ENCODE measurements at places on chromosomes 4 and X.

- peak; percentile 1 for DNase-seq
Observed at GRCh38 chr4:153156263-153156662, 48.0 kb upstream of the TRIM2 start.

GRCh38 chr4:48178931-48179330 lies 44.9 kb upstream of the TXK start:
- no peak for DNase-seq

DNA sequence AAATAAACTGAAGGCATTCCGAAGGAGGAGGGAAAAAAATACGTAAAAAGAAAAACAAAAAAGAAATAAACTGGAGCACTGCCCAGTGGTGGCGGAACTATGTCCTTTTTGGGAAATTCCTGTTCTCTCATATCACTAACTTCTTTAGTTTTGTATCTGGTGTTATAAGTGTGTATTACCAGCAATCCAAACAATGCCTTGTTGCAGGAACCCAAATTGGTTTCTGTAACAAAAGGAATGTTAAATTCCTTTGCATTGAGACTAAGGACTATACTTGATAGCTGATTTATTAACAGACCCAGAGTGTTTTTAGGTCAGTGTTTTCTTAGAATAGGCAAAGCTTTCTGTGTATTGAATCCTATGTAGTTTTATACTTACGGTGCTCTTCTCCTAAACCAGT lies 6.6 kb downstream of the CCNG2 start:
- no peak for DNase-seq

DNA sequence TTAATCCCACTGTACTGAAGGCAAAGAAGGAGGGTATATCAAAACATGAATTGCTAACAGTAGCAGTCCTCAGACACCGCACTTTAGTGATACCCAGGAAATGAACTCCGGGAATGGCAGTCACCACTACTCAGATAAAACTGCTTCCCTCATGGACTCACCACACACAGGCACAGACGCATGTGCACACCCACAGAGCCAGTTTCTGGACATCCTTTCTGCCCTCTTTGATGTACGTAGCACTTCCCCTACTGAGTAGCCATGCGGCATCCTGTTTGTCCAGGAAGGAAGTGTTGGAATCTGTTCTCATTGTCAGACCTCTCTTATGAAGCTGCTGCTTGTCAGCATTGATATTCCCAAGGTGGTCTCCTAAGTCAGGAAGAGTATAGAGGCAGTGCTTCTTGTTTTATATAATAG lies 95.7 kb downstream of the DCLK2 start:
- DNase-seq: no peak

DNA sequence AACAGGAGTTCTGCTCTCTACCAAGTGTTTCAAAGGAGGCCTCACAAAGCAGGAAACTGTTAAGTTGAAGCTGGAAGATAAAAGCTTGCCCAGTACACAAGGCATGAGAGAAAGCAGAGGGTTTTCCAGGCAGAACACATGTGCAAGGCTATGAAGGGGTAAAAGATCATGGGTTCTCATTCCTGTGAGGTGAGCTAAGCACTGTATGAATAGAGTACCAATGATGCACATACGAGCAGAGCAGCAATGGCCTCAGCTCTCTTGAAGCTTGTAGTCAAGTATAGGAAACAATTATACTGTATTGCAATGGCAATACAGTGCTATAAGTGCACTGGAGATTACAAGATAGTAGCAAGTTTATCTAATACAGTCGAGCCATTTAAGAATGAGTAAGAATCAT lies 18.0 kb downstream of the TTC29 start:
- DNase-seq: no peak

DNA sequence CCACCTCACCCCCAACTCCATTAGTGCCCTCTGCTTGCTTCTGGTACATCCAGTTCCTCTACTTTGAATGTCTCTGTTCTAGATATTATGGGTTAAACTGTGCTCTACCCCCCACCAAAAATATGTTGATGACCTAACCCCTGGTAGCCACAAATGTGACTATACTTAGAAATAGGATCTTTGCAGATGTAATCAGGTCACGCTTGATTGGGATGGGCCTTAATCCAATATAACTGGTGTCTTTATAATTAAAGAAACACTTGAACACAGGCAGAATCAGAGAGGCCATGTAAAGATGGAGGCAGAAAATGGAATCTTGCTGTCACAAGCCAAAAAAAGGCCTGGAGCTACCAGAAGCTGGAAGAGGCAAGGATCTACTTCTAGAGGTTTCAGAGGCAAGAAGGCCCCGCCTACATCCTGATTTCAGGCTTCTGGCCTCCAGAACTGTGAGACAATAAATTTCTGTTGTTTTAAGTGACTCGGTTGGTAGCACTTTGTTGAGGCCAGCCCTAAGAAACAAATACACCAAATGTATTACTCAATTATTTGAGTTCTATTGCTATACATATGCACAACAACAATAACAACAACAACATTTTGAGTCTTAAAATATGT lies 220.0 kb downstream of the PPP3CA start:
- DNase-seq: no peak

DNA sequence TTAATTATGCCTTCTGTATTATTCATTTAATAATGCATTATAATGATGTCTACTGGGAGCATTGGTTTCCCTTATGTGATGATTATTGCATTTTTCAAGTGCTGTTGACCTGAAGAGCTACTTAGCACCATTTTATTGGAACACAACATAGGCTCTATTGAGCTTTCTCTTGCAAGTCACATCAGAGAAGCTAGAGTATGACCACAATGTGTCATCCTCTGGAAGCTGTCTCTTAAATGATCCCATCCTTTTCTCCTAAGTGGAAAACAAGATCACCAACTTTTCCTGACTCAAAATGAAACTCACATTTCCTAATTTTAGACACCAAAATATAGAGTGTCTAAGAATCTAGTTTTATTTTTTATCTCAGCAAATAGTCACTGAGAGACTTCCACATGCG lies 1451.9 kb downstream of the PCDH7 start:
- DNase-seq: no peak

DNA sequence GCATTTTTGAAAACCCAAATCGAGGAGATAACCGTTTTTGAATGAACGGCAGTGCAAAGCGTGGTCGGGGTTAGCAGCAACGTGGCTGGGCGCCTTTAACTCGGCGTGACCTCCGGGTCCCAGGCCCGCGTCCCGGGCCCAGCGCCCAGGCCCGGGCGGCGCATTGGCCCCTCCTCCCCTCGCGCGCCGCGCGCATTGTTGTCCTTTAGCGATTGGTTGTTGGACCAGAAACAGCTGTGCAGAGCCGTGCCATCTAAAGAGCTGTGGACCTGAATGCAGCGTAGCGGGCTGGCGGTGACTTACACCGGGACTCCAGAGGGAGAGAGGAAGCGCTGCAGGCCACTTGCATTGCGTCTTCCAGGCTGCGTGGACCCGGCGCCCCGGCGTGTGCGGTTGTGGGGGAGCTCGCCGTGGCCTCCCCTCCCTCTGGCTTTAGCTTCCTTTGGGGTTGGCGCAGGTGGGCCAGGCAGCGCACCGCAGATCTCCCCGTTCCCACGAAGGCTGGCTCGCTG lies at the start of gene STOX2:
TSS of gene STOX2 (plus strand) at position 227 of the 512 bp plus-strand sequence. CDS start 1,484 bp downstream, outside the sequence.
- peak; percentile 43 for DNase-seq

DNA sequence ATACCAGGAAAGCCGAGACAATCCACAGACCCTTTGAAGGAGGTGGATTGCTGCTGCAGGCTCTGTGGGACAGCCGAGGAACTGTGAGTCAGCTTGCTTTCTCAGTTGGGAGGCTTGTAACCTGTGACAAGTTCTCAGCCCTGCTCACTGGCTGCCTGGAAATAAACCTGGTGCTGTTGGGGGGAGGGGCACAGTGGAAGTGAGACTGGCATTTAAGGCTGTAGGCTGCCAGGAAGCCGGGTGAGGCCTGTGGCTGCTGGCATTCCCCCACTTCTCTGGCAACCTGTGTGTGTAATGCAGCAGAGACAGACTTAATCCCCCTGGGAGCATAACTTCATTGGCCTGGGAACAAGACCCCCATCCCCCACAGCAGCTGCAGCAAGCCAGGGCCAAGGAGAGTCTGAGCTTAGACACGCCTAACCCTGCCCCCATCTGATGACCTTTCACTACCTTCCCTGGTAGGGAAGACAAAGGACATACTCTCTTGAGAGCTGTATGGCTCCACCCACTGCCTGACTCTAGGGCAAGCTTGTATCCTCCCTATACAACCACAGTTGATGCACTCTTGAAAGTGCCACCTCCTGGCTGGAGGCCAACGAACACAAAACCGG lies 64.1 kb downstream of the ALPK1 start:
- no peak for DNase-seq

DNA sequence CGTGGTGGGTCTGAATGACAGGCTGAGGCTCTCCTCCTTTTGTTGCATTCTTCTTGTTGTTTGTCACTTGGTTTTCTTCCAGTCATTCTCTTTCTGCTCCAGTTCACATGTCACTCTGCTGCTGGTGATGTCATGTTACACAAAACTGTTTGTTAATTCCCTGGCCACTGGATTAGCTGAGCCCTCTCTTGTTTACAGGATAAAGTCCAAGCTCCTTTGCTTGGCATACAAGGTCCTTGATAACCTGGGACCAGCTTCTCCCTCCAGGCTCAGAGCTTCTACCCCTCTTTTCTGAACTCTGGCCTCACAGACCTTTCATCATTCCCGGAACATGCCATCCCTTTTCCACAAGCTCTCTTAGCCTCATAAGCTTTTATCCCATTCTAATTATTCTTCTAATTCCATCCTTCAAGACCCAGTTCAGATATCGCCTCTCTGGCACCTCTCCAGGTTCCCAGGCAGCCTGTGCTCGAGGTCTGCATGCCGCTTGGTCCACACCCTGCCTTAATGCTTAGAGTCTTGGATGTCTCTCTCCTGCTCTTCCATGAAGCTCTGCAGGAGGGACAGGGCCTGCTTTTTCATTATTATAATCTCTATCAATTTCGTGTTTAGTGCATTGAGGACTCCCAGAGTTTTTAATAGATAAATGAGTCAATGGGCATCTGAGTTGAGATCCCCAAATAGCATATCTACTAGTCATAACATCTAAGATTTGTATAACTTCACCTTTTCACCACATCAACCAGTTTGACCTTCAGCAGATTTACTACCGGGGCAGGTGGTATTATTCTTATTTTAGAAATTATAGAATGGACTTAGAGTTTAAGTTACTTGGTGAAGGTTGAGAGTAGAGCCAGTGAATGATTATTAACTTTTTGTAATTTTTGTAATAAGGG lies 98.7 kb downstream of the TMEM131L start:
- no peak for DNase-seq

DNA sequence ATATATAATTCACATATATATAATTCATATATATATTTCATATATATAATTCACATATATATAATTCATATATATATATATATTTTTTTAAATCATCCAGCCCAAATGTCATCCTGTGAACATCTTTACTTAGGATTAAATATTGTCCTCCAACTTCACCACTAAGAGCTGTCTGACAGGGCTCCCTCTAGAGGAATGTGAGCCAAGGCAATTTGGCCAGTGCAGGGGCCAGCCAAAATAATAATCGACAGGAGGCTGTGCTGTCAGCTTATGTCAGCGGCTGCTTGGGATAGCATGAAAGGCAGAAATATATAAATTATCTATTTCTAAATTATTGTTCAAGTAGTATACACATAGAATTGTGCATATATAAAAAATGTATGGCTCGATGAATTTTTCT lies 29.5 kb downstream of the EGFL6 start:
- DNase-seq: no peak

GRCh38 chrX:1600406-1601050 lies 9.1 kb downstream of the AKAP17A start:
- DNase-seq: no peak

- DNase-seq: no peak
Observed at GRCh38 chr4:48112017-48112667, 21.9 kb downstream of the TXK start.

GRCh38 chrX:13380211-13380610 lies 60.4 kb upstream of the ATXN3L start:
- DNase-seq: no peak

DNA sequence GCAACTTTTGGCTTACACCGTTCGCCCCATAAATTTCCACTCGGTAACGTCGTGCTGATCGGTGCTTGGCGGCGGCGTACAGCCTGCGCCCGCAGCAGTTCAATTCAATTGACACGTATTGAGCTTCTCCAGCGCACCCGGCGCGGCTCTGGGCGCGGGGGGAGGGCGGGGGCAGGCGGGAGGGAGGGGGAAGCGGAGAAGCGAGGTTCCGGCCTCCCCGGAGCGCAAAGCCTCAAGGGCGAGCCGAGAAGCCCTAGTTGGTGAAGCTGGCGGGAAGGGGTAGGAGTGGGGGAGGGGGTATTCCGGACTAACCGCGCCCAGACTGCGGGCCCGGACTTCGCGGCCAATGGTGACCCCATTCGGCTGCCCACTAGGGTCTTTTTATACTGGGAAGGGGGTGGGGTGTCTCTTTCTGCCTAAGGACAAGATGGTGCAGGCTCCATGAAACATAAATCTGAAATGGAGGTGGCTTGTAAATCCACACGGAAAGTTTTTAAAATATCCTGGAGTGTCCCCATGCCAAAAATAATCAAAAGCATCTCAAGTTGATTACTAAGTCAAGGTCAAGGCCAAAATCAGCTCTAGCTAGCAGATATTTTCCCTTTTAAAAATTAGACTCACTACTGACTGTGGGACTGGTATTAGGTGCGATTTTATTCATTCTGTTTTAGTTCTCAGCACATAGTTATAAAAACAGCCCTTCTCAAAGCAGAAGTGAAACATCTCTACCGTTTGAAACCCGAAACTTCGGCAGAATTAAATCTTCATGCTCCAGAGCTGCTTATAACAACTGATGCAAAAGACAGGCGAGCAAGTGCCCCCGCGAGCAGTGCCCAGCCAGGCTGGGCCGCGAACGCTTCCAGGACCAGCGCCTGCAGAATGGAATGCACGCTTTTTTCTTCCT lies 1.5 kb upstream of the BCOR start:
- peak; percentile 47 for DNase-seq

GRCh38 chrX:13153796-13154195 lies 109.4 kb upstream of the FAM9C start:
- no peak for DNase-seq

GRCh38 chr4:2441393-2442174 lies 22.8 kb downstream of the CFAP99 start:
- DNase-seq: no peak

GRCh38 chr4:127503111-127503510 lies 129.6 kb upstream of the INTU start:
- DNase-seq: no peak

GRCh38 chr4:139274790-139275189 lies 5.2 kb downstream of the MGARP start:
- DNase-seq: no peak

GRCh38 chr4:86916392-86916791 lies 18.4 kb upstream of the AFF1 start:
- DNase-seq: no peak

- no peak for DNase-seq
Observed at GRCh38 chrX:13144927-13145655, 100.7 kb upstream of the FAM9C start.

GRCh38 chr4:123599920-123600810 lies 203.6 kb downstream of the SPRY1 start:
- DNase-seq: no peak

GRCh38 chrX:1500701-1501624 lies 36.0 kb downstream of the P2RY8 start:
- no peak for DNase-seq

DNA sequence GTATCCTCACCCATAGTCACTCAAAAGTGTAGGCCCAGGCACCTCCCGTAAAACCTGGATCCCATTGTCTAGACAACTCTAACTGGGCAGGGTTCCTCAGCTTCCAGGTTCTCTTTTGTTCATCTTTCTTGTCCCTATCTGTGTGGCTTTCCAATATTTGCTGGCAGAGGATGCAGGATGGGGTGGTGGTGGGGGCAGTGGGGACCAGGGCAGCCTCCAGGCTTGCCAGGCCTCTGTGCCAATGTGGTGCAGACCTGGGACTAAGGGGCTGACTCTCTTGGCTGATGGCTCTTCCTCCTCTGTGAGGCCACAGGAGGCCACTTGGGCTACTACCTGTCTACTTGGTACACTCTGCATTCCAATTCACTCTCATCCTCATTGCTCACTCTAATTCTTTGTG lies 76.4 kb downstream of the NBDY start:
- DNase-seq: no peak
